ENCODE measurements at places on chromosomes 12 and 14.

- no peak for DNase-seq
These were observed 252.6 kb upstream of the CCDC196 start for GRCh38 chr14:66233591-66233990.

GRCh38 chr12:109738878-109739665 lies 25.4 kb downstream of the FAM222A start:
- no peak for DNase-seq

- no peak for DNase-seq
These were observed 120.5 kb downstream of the DIP2B start for GRCh38 chr12:50625029-50625925.

GRCh38 chr12:72141381-72141780 lies 130.8 kb upstream of the TRHDE start:
- no peak for DNase-seq

GRCh38 chr12:12007001-12007712 lies 63.6 kb upstream of the BCL2L14 start:
- DNase-seq = no peak

DNA sequence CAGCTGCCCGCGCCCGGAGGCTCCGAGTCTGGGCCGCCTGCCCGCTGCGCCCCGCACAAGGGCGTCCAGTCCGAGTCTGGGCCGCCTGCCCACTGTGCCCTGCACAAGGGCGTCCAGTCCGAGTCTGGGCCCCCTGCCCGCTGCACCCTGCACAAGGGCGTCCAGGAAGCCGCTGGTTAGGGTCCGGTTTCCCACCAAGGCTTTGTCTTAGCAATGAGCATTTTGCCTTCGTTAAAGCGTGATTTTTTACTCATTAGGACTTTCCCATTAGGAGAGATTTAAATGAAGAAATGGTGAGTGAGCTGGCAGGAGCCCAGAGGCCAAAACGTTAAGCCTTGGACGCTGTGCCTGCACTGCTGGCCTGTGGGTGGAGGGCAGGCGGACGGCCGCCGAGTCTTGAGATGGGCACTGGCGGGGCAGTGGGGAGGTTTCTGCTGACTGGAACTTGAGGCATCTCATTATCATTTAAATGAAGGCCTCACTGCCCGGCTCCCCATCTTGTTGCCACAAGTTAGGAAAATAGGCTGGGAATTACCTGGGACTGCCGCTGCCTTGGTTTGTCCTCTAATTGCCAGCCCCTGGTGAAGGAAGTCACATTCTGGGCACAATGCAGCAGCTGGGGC lies 36.0 kb downstream of the FBRSL1 start:
- DNase-seq = no peak

- DNase-seq = no peak
These were observed 82.3 kb downstream of the ITPR2 start for GRCh38 chr12:26750531-26751175.

- peak; percentile 82 for DNase-seq
These were observed 1183.7 kb upstream of the TMEM132C start for GRCh38 chr12:127083008-127083949.
